Activated naive CD4-positive, alpha-beta T cell (primary cell): ENCODE measurements at places on chromosomes 3 and 15.
A peak's percentile ranks its signal among the peaks of the same experiment; 100 is the strongest.

GRCh38 chr3:66428733-66429132, 72.1 kb downstream of the LRIG1 start:
- DNase-seq, result no peak

DNA sequence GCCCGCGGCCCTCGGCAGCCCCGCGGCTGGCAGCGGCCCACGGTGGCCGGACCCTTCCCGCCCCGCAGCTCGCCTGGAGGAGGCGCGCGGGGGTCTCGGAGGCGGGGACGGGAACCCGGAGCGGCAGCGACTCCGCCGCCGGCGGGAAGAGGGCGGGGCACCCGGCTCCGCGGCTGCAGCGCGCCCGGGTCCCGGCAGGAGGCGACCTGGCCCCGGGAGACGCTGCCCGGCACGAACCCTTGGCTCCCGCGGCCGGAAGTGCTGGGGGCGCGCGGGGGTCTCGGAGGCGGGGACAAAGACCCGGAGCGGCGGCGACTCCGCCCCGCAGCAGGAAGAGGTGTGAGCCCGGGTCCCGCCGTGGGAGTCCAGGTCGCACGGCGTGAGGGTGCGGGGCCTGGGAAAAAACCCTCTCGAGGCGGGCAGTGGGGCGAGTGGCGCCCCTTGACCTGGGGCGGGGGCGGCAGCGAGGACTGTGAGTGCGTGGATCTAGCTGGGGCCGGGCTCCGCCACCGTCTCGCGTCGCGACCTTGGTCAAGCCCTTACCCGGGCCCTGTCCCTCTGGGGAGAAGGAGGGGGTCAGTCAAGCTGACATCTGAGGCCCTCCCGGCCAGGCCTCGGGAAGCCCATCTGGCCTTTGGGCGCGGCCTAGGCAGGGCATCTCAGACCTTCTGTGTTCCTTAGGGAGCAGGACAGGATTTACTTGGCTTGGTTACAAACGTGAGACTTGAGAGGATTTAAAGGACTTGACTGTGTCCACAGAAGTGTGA, at the start of gene CIB2:
CIB2 (minus strand) TSS at position 151 of the 767 bp plus-strand sequence. CDS start 230 bp downstream, outside the sequence.
- peak; percentile 23 for DNase-seq

- DNase-seq, result no peak
These were observed 298.1 kb downstream of the NSUN3 start for GRCh38 chr3:94360987-94361386.

GRCh38 chr15:77409259-77410156, 10.4 kb downstream of the PEAK1 start:
- DNase-seq, result no peak

GRCh38 chr3:142960322-142960850, 3.1 kb downstream of the PAQR9 start:
- DNase-seq, result no peak

DNA sequence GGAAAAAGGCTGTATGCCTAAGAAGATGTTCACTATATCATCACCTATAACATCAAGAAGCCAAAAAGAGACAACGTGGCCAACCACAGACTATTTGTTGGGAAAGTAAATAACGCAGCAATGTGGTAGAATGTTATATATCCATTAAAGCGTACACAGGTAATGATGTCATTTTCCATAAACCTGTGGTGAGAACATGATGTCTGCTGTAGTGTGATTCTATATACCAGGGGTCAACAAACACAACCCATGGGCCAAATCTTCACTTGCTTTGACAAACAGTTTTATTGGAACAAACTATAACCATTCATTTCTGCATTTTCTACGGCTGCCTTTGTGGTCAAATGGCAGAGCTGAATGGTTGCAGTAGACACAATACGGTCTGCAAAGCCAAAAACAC, 160.6 kb downstream of the STT3B start:
- no peak for DNase-seq

- no peak for DNase-seq
These were observed 31.1 kb upstream of the PPIB start for GRCh38 chr15:64193971-64194370.

- no peak for DNase-seq
These were observed 33.6 kb downstream of the AKAP13 start for GRCh38 chr15:85414037-85414436.

GRCh38 chr3:13221491-13222061, 148.3 kb upstream of the IQSEC1 start:
- no peak for DNase-seq

DNA sequence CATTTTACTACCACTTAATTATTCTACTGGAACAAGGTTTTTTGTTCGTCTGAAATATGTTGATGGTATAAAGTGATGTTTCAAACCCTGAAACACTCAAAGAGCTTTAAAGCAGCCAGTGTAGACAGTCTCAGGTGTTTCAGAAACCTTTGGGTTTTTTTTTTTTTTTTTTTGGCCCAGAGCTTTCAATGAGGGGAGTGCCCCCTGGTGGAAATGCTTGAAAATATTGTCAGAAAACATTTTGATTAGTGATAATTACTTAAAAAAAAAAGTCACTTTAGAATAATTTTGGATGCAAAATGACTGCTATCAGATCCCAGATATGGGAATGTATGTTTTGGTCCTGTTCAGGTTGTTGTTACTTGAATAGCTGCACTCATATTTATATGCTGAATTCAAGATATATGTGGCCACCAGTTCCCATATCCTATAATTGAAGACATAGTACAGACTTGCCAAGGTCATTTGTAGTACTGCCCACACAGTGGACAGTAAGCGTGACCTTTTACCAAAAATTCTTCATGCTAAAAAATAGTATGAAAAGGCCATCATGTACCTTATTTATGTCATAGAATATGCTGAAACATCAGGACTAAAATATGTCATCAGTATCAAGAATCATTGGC, 35.9 kb downstream of the SATB1 start:
- DNase-seq, result no peak

GRCh38 chr3:9012521-9012920, 49.2 kb upstream of the RAD18 start:
- DNase-seq, result no peak

DNA sequence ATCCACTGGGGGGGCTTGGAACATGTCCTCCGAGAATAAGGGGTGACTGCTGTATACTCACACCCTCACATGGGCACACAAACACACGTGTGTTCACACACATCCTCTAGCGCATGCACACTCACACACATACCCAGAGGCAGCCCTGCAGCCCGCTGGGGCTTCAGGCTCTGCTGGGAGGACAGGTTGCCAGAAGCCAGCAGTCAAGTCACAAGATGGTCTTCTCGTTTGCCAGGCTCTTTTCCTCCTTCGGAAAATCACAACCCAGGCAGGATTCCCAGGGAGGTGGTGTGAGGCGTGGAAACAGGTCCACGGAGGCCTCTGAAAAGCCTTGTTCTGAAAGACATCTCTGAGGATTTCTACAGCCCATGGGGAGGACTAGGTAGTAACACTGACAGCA, 26.8 kb downstream of the MEGF11 start:
- no peak for DNase-seq

GRCh38 chr3:29436612-29437323, 155.9 kb downstream of the RBMS3 start:
- DNase-seq, result no peak

DNA sequence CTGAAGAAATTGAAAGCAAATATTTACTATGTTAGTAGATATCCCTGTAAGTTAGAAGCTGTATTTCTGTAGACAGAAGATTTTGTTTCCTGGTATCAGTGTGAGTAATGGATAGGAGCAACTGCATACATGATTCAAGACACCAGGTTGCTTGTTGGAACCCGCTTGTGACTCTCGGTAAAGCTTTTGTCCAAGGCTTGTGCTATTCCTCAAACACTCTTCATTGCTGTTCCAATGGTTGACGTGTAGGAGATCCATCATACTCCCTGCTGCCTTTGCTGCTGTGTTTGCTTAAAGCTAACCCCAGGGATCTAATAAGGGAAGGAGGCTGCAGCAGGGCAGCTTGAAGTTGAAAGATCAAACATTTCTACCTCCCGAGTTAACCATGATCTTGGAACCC, 160.1 kb downstream of the RSRC1 start:
- no peak for DNase-seq

DNA sequence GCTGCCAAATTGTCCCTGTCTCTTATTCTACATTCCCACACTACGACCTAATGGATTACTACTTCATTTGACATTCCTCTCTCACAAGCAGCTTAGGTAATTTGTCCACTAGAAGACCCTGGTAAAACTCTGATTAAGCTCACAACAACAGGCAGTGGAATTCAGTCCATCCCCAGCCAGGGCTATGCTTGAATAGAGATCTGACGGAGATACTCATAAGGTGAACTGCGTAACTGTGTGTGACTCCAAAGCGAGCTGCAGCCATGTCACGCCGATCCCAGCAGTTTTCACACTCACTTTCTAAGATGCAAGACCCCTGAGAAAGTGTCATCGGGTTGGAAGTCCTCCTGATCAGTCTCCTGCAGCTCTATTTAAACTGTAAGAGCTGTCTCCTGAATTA, 25.7 kb upstream of the ROBO2 start:
- no peak for DNase-seq

- no peak for DNase-seq
These were observed 91.1 kb downstream of the TRIM42 start for GRCh38 chr3:140768941-140769340.

- no peak for DNase-seq
These were observed 144.6 kb upstream of the ZPLD1 start for GRCh38 chr3:102290241-102290640.

GRCh38 chr3:58574106-58574505, 3.1 kb downstream of the FAM107A start:
- DNase-seq, result no peak
